ENCODE measurements at places on chromosomes 4 and X.

DNA sequence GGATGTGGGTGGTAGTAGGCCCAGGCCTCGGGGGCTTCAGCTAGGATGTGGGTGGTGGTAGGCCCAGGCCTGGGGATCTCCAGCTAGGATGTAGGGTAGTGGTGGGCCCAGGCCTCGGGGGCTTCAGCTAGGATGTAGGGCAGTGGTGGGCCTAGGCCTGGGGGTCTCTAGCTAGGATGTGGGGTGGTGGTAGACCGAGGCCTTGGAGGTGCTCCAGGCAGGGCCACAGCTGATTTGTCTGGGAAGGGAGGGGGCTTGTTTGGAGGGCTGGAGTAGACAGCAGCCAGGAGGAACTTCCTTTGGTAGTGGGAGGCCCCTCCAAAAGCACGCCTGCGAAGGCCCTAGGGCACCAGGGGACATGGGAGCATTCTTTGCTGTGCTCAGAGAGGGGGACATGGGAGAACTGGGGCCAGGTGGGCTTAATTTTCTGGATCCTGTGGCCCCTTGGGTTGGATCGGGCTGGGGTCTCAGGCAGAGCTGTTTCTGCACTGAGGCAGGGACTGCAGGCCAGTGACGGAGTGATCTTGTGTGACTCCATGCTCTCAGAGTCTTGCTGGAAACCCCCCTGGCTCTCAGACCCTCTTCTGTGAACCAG, 3.3 kb upstream of the SPON2 start:
- peaks cover 4% of the 10 kb centered on the region for H3K36me3 ChIP-seq
- H3K4me3 ChIP-seq = no peak overlapping the region
- H3K4me1 ChIP-seq = peaks cover 10% of the 10 kb centered on the region
- peaks cover 5% of the 10 kb centered on the region for H3K27me3 ChIP-seq
- no peak for DNase-seq

GRCh38 chr4:24564488-24564887, 19.9 kb downstream of the DHX15 start:
- peaks cover under 1% of the 10 kb centered on the region for H3K36me3 ChIP-seq
- no peaks in the 10 kb centered on the region for H3K27me3 ChIP-seq
- H3K4me1 ChIP-seq = peaks cover 40% of the 10 kb centered on the region
- peak overlapping the region; percentile 79 for H3K27ac ChIP-seq

DNA sequence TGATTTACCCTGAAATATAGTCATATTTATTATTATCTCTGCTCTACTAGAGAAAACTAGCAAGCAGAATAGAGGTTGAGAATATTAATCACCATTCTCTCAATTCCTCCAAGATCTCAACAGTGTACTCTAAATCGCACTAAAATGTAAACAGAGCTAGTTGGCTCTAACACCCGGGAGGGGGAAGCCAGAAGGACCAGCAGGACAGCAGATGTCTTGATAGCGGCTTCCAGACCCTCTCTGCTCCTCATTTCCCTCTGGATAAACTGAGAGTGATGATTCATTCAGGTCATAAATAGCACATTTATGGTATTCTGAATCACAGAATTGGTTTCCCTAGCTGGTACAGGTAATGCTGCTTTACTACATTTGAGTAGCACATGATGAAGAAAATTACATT, 82.5 kb downstream of the TBC1D9 start:
- H3K4me3 ChIP-seq = no peak overlapping the region
- peaks cover 28% of the 10 kb centered on the region for H3K27me3 ChIP-seq
- no peaks in the 10 kb centered on the region for H3K36me3 ChIP-seq

DNA sequence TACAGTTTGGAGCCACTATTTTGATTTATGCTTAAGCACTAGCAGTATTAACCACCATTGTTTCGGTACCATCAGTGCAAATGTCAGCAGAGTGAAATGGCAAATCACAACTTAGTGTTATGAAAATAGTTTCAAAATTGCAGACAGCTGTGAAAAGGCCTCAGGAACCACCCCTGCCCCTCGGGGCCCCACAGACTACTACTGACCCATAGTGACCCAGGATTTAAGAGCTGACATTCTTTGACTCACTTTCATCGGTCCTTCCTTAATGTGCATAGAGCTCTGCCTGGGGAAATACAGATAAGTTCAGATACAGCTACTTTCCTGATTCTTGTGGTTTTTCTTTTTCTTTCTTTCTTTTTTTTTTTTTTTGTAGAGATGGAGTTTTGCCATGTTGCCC, 3.3 kb upstream of the BBS7 start:
- H3K4me3 ChIP-seq = no peak overlapping the region
- DNase-seq = no peak
- H3K27ac ChIP-seq = no peak overlapping the region
- H3K27me3 ChIP-seq = peaks cover 21% of the 10 kb centered on the region
- peaks cover 10% of the 10 kb centered on the region for H3K4me1 ChIP-seq
- H3K36me3 ChIP-seq = no peaks in the 10 kb centered on the region

GRCh38 chrX:23952984-23953907, 45.4 kb downstream of the CXorf58 start:
- H3K27ac ChIP-seq = peak overlapping the region; percentile 90
- H3K4me1 ChIP-seq = peaks cover 13% of the 10 kb centered on the region
- H3K27me3 ChIP-seq = no peaks in the 10 kb centered on the region
- H3K36me3 ChIP-seq = no peaks in the 10 kb centered on the region
- DNase-seq = peak; percentile 4
- H3K4me3 ChIP-seq = peak overlapping the region; percentile 91

GRCh38 chrX:38206542-38206941, 14.1 kb downstream of the SRPX start:
- no peak for DNase-seq
- H3K27ac ChIP-seq = no peak overlapping the region
- H3K4me3 ChIP-seq = no peak overlapping the region
- H3K27me3 ChIP-seq = no peaks in the 10 kb centered on the region
- no peaks in the 10 kb centered on the region for H3K4me1 ChIP-seq

- peaks cover 4% of the 10 kb centered on the region for H3K27me3 ChIP-seq
- H3K27ac ChIP-seq = no peak overlapping the region
- DNase-seq = no peak
- H3K4me1 ChIP-seq = no peaks in the 10 kb centered on the region
Observed at GRCh38 chrX:14963447-14964236, 90.4 kb downstream of the MOSPD2 start.

GRCh38 chrX:140697618-140698017, 11.9 kb upstream of the LINC00632 start:
- H3K27me3 ChIP-seq = peaks cover 2% of the 10 kb centered on the region
- H3K4me3 ChIP-seq = no peak overlapping the region
- no peak for DNase-seq

DNA sequence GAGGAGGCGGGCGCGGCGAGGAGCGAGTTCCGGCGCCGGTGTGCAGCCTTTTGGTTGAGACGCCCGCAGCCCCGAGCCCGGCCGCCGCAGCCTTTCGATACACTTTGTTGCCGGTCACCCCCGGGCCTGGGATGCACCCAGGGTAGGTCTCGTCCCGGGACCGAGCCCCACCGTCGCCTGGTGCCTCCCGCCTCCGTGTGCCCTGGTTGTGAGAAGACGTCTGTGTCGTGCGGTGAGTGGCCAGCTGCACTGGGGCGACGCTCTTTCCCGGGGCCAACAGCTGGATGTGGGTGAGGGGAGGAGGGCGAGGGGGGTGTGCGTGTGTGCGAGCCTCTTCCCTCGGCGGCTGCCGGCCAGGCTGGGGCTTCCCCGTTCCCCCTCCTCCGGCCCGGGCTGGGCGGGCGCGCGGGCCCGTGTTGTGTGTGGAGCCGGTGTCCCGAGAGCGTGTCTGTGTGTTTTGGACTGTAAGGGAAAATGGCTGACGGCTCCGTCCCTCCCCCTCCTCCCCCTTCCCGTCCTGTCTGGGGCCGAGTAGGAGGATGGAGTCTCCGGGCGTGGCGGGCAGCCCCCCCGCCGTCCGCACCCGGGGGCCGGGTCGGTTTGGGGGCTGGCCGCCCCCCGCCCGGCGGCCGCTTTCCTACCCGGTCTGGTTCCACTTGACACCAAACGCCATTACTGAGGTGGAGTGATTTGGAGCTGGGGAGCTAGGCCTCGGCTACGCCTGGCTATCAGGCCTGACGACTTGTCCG, 807 bp downstream of the USP9X start:
- H3K27me3 ChIP-seq = no peaks in the 10 kb centered on the region
- peak; percentile 27 for DNase-seq
- H3K4me3 ChIP-seq = peak overlapping the region; percentile 92

DNA sequence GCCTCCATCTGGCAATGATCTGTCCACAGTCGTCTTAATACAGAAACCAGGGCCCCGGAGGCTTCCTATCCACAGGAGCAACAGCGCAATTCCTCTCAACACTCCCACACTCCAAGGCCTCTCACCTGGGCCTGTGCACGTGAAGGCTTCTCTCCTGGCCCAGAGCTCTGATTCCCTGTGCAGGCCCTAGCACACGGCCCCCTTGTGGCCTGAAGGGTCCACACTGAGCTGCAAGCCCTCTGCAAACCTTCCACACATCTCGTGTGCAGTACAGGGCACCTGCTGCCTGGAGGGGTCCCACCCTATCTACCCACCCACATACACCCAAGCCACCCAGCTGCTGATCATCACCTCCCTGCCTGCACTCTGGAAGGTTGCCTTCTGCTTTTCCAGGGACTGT, 150.1 kb upstream of the NUDT10 start:
- H3K36me3 ChIP-seq = no peaks in the 10 kb centered on the region
- no peak overlapping the region for H3K4me3 ChIP-seq
- H3K27me3 ChIP-seq = no peaks in the 10 kb centered on the region
- no peak for DNase-seq

DNA sequence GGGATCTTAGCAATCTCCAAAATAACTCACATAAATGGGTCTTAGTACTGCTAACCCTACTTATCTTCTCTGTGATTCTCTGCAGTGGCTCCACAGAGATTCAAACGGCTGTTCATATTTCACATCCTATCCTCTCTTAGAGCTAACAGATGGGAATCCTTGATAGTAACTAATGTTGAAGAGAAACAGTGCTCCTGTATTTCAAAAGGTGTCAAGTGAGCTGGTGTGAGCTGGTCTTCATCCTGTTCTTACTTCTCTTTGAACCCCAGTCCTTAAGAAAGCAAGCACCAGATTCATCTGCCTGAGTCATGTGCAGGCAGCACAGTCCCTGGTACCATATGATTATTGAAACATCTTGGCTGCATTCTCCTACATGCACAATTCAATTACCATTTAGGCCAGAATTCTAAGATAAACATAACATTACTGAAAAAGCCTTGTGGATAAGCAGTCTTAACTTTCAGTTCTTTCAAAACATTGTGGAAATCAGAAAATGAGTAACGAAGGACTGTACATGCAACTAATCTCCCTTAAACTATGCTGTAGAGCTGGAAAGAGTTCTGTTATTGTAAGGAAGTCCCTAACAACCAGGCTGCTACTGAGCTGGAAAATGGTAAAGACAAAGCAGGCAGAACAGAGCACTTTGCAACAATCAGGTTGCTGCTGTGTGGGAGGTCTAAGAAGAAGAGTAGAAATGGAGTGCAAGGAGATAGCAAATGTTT, 153.1 kb downstream of the NPNT start:
- H3K36me3 ChIP-seq = peaks cover 12% of the 10 kb centered on the region
- DNase-seq = no peak
- no peaks in the 10 kb centered on the region for H3K27me3 ChIP-seq
- H3K4me3 ChIP-seq = no peak overlapping the region

GRCh38 chr4:130172156-130172555, 1076.2 kb downstream of the C4orf33 start:
- no peak overlapping the region for H3K27ac ChIP-seq
- no peak for DNase-seq
- no peak overlapping the region for H3K4me3 ChIP-seq
- H3K4me1 ChIP-seq = no peaks in the 10 kb centered on the region

- DNase-seq = no peak
- peaks cover 5% of the 10 kb centered on the region for H3K27me3 ChIP-seq
- H3K36me3 ChIP-seq = no peaks in the 10 kb centered on the region
- H3K4me3 ChIP-seq = no peak overlapping the region
Observed at GRCh38 chrX:45454290-45454689, 253.6 kb upstream of the DIPK2B start.

DNA sequence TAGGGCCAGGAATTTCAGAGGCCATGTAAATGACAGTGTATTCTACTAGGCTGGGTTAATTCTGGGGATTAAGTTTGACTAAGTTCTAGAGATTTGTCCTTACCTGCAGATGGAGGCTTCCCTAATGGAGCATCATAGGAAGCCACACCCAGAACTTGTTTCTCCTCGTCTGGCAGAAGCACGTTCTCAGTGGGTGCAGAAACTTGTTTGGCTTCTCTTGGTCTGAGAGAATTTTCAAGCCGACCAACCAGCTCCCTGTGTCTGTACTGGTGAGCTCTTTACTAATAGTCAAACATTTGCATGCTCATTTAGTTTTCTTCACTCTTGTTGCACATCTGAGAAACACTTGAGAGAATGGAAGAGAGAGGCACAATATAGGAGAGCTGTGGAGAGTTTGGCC, 907 bp upstream of the ATP10D start:
- peaks cover 2% of the 10 kb centered on the region for H3K27me3 ChIP-seq
- H3K4me3 ChIP-seq = peak overlapping the region; percentile 97
- no peak for DNase-seq
- peaks cover 4% of the 10 kb centered on the region for H3K36me3 ChIP-seq

- no peaks in the 10 kb centered on the region for H3K27me3 ChIP-seq
- H3K4me1 ChIP-seq = peaks cover 7% of the 10 kb centered on the region
Observed at GRCh38 chrX:2373615-2374014, 127.2 kb downstream of the DHRSX start.

- no peak overlapping the region for H3K4me3 ChIP-seq
- no peak for DNase-seq
- H3K36me3 ChIP-seq = no peaks in the 10 kb centered on the region
- H3K27me3 ChIP-seq = no peaks in the 10 kb centered on the region
- no peak overlapping the region for H3K27ac ChIP-seq
Observed at GRCh38 chrX:41721590-41721989, 2.4 kb upstream of the GPR82 start.

- no peak overlapping the region for H3K27ac ChIP-seq
- no peak for DNase-seq
- H3K4me1 ChIP-seq = peaks cover 2% of the 10 kb centered on the region
Observed at GRCh38 chr4:84699001-84699671, 116.2 kb downstream of the CDS1 start.

GRCh38 chrX:135434258-135435138, 12.8 kb downstream of the SMIM10L2A start:
- H3K27me3 ChIP-seq = no peaks in the 10 kb centered on the region
- no peak for DNase-seq
- H3K4me1 ChIP-seq = no peaks in the 10 kb centered on the region

DNA sequence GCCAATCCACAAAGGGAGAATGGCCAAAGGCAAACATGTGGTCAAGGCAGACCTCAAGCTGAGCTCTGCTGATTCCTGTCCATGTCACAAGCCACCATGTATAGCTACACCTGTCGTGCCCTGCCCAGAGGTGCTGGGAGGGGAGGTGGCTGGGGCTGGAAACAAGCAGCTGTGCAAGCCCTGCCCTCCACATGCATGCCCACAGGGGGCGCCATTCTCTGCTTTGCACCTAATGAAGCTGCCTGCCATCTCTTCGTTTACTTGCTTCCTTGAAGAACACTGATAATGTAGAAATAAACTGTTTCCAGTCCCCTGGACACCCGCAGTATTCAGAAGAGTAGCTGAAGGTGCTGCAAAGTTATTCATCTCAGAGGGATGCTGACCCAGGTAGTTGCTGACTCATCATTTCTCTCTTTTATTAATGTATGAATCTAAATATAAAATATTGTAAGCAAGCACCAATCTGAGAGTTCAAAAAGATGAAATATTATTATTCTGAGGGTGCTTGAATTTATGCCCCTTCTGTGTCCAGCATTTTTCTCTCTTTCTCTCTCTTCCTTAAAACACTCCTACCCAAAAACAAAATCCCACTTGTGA, 278.6 kb downstream of the ADGRA3 start:
- no peak overlapping the region for H3K4me3 ChIP-seq
- no peaks in the 10 kb centered on the region for H3K4me1 ChIP-seq
- H3K36me3 ChIP-seq = no peaks in the 10 kb centered on the region
- no peaks in the 10 kb centered on the region for H3K27me3 ChIP-seq
- H3K27ac ChIP-seq = no peak overlapping the region
